Activated T-helper 1 cell treated with Interleukin-2 at 50 U/mL for 16 hours (primary cell): ENCODE measurements at places on chromosomes 5 and 9.

DNA sequence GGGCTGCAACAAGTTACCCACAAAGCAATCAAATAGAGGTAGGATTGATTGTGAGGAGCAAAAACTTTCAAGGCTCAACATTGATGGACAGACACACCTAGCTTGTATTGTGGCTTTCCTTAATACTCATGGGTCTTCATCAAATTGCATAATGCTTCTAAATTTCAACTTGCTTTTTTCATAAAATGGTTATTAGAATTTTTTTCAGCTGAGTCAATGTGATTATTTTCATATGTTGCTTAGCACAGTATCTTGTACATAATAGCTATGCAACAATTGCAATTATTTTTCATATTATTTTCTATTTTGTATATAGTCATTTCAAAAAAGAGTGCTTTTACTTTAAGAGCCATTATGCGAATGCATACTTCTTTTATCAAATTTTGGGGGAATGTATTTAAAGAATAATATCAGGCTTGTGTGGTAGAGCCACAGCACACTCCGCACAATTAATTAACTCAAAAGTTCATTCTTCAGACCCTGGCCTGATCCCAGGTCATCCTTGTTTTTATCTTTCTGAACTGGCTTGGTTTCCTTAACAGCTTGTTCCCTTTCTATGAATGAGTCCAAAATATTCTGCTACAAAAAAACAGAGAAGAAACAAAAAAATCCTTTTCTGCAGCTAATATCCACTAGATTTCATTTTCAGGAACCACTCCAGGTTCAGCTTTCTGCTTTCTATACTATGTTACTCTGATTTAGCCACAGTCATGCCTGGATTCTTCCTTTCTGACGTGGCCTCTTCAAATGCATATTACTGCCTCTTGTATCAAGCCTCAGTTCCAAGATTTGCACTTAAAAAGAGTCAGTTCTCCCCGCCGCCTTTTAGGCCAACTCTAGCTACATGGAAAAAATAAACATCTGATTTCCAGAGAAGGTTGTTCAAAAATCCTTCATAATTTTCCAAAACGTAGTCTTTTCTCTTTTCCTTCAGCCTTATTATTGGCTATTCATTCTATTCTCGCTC is 45.3 kb upstream of the CDH9 start:
- no peak for DNase-seq

GRCh38 chr5:10272053-10272874 is 22.2 kb downstream of the CCT5 start:
- DNase-seq: no peak

GRCh38 chr5:150671509-150672236 is 10.6 kb downstream of the MYOZ3 start:
- no peak for DNase-seq

GRCh38 chr9:98983295-98984268 is 39.9 kb downstream of the COL15A1 start:
- no peak for DNase-seq

- no peak for DNase-seq
Observed at GRCh38 chr9:95005278-95006143, 279.0 kb downstream of the AOPEP start.

GRCh38 chr9:133727277-133727875 is 10.8 kb downstream of the SARDH start:
- DNase-seq: no peak

GRCh38 chr9:133701981-133702797 is 36.0 kb downstream of the SARDH start:
- DNase-seq: peak; percentile 71

DNA sequence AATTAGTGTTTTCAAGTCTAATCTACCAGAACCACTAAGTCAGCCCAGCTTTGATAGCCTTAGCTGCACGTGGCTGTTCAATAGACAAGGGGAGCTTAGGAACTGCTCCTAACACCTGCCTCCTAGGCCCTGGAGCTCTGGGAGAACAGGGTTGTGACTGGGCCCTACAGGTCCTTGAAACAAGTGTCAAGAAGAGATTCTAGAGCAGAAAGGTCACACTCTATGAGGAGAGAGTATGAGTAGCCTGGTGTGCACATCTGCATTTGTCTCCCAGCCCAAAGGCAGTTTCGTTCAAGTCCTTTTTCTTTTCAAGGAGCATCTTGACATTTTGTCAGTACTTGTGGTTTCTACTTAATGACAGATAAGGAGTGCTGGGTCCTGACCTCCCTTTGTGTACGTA is 206.1 kb downstream of the PRELID2 start:
- no peak for DNase-seq

DNA sequence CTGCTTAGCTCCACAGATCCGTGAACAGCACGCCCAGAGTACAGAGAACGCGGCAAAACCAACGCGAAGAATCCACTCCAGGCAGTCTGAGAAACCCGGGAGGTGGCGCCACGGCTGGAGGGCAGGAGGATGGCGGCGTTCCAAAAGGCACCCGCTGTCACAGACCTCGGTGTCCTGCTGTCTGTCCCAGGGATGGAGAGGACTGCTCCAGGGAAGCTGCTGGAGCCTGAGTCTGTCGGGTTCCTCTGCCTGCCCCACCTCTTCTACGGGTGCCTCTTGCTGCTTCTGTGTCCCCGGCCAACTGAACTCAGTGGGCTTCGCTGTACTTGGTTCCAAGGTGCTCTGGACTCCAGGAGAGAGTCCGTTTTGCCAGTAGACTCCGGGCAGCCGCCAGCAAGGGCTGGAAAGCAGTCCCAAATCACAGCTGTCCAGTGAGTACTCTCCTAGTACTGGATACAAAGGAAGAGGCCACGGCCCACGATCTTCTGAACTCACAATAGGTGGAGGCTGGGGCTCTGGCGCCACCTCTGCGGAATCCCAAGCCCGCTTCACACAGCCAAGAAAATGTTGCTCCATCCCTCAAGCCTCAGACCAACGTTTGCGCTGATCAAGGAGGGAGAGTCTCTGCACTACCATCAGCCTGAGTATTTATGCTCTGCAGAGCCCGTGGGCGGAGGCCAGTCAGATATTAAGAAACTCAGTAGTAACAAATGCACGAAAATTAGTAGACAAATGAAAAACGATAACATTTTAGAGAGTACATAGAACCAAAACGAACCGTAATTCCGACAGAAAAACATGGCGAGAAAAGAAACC is 440 bp downstream of the ANXA2R start:
- DNase-seq: peak; percentile 56

DNA sequence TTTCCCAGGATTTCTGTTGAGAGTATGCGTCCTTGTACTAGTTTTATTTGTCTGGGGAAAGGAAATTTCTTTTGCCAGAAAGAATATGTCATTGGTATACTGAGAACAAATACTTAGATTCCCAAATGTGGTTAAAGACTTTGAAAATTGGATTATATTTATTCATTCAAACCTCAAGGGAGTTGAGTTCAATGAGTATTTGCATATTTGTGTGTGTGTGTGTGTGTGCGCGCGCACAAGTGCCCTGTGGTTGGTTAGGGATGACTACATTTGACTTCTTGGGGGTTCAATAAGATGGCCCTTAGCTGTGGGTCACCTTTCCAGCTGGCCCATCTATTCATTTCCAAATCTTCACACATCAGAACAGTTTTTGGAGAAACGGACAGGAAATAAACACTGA is 4.9 kb downstream of the RXFP3 start:
- no peak for DNase-seq

DNA sequence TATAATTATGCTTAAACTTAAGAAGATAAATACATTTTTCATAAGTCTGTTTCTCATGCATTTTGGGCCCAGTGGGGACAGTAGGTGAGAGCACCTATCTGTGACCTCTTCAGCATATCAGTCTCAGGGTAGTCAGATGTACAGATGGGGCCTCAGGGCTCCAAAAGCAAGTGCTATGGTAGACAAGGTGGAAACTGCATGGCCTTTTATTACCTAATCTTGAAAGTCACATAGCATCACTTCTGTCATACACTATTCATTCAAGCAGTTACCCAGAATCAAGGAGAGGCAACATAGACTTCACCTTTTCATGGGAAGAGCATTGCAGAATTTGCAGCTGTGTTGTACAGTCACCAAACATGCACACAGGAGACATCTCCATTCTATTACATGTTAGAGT is 94.8 kb downstream of the SV2C start:
- DNase-seq: no peak

- no peak for DNase-seq
Observed at GRCh38 chr9:326667-327066, 112.0 kb downstream of the DOCK8 start.

DNA sequence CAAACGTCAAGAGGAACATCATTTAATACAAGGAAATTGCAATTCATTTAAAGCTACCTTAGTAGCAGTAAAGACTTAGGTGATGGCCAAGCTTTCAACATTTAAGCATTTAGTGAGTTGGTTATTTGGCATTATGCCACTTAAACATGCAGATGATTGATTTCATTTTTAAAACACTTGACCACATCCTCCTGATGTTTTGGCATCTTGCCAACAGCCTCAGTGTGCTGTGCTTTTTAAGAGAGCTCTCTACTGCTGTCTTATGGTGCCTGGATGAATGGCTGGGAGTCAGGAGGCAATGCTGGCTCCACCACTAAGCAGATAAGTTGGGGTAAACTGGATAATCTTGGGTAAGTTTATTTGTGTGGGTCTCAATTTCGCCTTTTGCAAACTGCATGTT is 364.5 kb downstream of the MAN2A1 start:
- DNase-seq: peak; percentile 44

DNA sequence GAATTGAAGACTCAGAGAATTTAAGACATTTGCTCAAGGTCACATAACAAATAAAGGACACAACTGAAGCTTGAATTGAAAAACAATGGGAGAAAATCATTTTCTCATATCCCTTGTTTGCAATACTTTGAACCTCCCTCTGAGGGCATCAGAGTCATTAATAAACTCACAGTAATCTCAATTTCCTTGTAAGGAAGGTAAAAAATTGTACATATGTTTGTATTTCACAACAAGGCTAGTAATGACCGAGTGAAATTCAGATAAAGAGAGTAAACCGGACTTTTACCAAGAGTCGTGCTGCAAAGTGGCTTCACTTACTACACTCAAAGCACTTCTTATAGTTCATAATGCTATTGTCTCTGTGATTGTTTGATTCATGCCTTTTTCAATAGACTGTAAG is 665.0 kb downstream of the NR2F1-AS1 start:
- DNase-seq: no peak

DNA sequence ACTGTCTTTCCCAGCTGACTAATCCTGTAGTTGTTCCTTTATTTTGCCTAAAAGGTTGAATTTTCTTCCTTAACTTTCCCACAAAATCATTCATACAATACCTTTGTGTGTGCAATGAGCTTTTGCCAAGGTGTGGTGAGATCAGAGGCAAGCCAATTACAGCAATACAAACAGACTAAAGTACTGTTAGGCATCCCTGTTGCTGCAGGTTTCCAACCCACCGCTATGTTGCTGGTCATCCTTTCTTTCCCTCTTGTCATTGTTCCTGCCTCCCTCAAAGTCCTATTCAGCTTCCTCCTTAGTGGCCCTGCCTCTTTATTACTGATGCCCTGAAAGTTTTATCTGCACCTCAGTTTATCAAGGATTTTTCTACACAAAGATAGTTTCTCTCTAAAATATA is 22.1 kb downstream of the ITGA2 start:
- DNase-seq: no peak

DNA sequence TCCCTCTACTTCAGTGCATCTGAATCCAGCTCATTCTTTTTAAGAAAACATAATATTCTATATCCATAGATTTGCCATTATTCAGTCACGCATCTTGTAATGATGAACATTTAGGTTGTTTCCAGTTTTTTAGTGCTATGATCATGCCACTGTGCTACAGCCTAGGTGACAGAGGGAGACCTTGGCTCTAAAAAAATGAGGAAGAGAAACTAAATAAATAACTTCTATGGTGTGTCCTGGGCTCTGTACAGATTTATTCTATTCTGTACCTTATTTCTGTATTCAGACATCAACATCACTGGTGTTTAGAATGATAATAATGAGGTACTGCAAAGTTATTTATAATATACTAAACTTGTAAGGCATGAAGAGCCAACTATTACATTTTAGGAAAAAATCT is 45.9 kb downstream of the PDE8B start:
- DNase-seq: no peak

GRCh38 chr5:107873877-107874276 is 203.1 kb upstream of the EFNA5 start:
- no peak for DNase-seq

DNA sequence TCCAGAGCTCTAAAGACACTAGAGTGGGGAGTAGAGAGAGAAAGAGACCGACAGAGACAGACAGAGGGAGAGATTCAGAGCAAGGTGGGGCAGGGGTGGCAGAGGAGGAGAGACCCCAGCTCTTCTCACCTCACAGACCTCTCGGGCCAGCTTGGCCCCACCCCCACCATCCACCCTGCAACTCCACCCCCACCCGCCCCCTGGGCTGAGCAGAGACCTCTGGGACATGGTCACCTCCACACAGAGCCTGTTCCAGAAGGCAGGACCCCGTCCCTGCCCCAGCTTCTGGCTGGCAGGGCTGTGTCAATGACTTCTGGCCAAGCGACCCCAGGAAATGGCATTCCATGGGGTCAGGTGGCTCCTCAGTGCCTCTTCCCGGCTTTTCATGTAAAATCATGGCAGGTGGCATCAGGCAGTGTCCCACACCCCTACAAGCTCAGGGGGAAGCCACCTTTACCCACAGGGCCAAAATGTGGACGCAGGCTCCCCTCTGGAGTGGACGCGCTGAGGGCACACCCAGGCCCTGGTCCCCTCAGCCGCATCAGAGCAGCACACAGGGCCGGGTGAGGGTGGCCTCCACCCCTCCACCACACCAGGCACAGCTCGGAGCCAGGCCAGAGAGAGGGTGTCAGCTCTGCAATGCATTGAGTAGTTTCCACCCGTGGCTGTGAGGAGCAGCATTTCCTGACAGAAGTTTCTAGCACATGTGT is 131.2 kb upstream of the LPCAT1 start:
- no peak for DNase-seq

DNA sequence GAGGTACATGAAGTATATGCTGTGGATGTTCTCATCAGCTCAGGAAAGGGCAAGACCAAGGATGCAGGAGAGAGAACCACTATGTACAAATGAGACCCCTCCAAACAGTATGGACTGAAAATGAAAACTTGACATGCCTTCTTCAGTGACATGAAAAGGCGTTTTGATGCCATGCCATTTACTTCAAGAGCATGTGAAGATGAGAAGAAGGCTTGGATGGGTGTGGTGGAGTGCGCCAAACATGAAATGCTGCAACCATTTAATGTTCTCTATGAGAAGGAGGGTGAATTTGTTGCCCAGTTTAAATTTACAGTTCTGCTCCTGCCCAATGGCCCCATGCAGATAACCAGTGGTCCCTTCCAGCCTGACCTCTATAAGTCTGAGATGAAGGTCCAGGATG is 47.7 kb downstream of the SEMA4D start:
- DNase-seq: no peak

- DNase-seq: no peak
Observed at GRCh38 chr5:1658665-1659064, 134.9 kb upstream of the LPCAT1 start.

DNA sequence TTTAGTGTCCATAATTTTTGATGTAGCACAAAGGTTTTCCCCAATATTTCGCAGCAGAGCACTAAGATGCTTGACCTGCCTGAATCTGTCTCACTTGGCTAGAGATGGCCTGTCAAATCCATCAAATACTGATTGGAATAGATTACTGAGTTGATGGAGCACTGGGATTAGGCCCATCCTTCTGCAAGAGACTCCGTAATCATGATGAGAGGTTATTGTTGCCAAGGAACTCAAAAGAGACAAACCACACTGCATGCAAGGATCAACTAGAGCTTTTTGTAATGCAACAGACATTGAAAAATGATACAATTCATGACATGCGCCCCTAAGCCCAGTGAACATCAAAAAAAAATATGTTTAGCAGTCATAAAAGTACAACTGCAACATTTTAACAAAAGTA is 585.3 kb upstream of the GRAMD2B start:
- no peak for DNase-seq

GRCh38 chr5:38451074-38451725 is 105.2 kb downstream of the LIFR start:
- no peak for DNase-seq
